ENCODE measurements at places on chromosomes 12 and 14. TPM values are rescaled to one million over a fixed set of nuclear protein-coding genes. Genes with fewer than 3 reads are reported as not detected.

The RTN1 gene
- total RNA-seq: 0.06 TPM

The ARHGEF25 gene
- total RNA-seq: 6.1 TPM

The FOXN4 gene
- total RNA-seq: 0.06 TPM

The ZNF10 gene
- total RNA-seq: 0.99 TPM
